PC-9 (cell line): ENCODE measurements at places on chromosomes 6 and 20.
A peak's percentile ranks its signal among the peaks of the same experiment; 100 is the strongest.

- DNase-seq: no peak
These were observed 1.2 kb downstream of the FOXA2 start for GRCh38 chr20:22582964-22583772.

DNA sequence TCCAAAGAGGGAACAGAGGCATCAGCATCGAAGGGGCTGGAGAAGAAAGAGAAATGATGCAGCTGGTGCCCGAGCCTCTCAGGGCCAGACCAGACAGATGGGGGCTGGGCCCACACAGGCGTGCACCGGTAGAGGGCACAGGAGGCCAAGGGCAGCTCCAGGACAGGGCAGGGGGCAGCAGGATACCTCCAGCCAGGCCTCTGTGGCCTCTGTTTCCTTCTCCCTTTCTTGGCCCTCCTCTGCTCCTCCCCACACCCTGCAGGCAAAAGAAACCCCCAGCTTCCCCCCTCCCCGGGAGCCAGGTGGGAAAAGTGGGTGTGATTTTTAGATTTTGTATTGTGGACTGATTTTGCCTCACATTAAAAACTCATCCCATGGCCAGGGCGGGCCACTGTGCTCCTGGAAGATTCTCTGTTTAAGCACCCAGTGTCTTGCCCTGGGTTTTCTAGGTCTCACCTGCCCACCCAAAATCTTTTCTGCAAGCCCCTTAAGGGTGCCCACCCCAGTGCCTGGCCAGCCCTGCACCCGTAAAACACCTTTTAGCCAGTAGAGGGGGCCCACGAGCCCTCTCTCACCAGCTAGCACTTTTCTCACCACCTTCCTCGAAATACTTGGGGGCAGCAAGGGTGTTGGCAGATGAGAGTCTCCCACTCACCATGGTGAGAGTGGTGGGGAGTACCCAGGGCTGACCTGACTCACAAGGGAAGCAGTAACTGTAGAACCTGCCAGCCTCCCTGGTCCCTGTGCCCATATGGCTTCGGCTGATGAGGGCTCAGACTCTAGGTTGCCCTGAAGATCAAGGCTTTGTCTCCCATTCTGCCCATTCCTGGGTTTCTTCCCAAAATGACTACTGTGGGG is 35.7 kb upstream of the ID1 start:
- DNase-seq: peak; percentile 43

DNA sequence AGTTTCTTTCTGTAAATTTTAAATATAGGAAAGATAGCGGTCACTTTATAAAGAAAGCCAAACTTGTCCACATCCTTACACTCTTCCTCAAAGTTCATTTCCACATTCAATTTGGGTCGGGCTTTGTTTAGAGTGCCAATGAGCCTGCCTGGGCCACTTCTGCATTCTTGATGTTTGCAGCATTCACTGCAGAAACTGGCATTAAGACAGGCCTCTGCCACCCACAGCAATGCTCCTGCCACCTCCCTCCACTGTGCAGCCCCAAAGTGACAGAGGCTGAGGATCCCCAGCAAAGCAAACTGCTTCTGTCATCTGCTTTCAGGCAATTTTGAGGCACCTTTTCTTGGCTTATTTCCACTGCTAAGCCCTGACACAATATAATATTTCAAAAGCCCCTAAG is 61.2 kb downstream of the TNFAIP3 start:
- no peak for DNase-seq

DNA sequence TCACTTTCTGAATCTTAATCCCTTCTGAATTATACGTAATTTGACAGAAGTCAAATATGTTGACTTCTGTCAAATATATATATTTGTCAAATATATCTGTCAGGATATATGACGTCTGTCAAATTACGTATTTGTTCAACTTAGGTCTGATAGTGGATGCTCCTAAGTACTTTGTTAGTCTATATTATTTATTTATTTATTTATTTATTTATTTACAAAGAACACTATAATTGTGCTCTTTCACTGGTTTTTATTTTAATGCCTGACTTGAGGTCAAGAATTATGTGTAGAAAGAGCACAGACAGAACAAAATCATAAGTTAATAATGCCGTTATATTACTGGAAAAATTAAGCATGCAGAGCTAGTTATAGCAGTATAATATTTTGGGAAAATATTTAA is 81.2 kb downstream of the UST start:
- no peak for DNase-seq
